8988T (cell line): ENCODE measurements at places on chromosomes 5 and 9.

DNA sequence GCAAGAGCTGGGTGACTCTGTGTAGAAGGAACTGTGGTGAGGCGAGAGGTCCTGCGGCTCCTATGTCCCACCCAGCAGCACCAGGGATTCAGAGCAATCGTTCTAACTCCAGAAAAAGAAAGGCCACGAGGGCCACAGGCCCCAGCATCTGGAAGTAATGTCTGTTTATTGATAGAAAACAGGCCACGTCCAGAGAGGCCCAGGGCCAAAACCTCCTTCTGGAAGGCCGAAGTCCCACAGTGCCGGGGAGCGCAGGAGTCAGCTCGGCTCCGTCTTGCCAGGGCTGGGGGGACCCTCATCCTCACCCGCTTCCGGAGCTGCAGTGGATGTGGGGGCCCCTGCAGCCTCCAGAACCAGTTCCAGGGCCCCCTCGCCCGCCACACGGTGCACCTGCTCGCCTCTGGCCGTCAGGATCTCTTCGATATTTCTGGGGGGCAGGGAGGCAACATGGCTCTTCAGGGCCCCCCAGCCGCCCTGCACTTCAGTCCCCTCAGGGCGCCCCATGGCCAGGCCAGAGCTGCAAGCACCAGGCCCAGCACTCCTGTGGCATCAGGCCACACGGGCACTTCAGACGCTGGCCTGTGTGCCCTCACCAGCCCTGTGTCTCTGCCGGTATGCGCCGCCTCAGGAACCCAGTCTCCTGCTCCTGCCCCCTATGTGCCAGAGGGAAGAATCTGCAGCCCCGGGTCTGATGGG lies 1.6 kb downstream of the DNLZ start:
- no peak for DNase-seq

DNA sequence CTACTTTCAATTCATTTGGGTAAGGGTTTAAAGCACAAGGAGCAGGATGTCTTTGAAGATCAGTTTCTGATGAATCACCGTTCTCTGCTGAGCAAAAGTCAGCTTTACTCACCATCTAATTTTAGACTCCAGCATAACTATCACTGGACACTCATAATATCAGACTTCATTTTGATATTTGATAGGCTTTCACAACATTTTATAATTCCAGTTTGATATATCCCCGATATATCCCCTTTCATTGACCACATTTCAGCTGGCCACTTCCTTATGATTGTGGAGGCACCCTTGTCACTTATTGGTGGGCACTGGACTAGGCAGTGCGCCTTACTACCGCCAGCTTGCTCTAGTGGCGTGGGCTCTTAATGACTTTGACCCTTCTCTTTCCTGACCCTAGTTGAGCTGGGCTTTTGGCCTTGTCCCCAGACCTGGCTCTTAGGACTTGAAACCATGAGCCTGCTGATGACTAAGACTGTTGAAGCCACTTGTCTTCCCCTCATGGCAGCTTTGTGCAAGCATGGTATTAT lies 46.8 kb downstream of the CYSTM1 start:
- DNase-seq = no peak

DNA sequence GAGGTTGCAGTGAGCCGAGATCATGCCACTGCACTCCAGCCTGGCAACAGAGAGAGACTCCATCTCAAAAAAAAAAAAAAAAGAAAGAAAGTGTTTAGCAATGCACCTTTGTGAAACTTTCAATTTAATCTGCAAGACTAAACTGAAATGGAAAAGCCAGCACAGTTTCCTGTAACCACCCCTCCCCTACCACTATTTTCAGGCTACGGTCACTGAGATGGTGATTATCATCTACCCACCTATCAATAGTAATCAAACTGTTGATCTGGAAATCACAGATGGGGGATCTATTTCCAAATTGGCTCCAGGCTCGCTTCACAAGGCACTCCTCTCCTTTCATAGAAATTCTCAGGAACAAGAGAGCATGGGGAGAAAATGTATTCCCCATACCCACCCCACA lies 30.6 kb upstream of the IL7R start:
- DNase-seq = no peak

DNA sequence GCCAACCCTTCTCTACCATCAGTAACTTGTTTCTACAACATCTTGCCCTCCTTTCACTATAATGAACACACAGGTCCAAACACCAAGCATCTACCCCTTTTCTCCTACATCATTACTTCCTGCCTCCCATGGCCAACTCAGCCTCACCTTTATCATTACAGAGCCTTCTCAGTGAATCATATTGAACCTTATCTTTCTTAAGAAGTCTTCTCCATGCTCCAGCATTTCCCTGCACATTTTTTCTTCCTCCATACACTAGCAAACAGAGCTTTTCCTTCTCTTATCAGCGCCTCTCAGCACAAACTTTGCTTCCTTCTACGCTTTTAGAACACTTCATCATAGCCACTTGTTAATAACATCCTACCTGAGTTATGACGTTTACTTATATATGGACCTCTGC lies 148.2 kb downstream of the ARL15 start:
- DNase-seq = no peak

- DNase-seq = no peak
Observed at GRCh38 chr9:121459513-121459912, 40.1 kb downstream of the GGTA1 start.

- DNase-seq = no peak
Observed at GRCh38 chr5:157167214-157167621, 1.2 kb upstream of the GARIN3 start.

- no peak for DNase-seq
Observed at GRCh38 chr5:107773479-107773878, 102.7 kb upstream of the EFNA5 start.

DNA sequence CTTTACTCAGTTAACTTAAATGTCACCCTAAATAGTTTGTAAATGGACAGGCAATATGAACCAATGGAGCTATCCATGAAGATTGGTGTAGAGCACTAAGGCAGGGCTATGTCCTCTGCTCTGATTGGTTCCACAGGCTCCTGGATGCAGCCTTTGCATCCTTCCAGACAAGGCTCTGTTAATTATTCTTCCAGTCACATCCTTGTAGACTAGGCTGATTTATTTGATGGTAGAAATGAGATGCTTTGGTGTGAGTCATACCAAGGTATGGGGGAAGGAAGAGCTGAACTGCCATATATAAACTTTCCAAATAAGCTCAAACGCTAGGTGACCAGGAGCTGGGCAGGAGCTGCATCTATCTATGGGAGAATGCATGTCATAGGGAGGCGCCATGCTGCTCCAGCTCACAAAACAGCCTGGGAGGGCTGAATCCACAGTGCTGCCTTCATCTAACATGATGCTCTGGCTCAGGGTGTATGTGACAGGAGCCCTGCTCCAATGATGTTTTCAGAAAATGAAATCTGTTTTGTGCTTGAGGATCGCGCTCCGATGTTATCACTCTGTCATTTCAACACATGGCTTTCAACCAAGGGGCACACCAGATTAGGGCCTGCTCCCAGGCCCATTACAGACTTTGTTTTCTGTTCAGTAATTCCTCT lies 818.0 kb upstream of the ZNF608 start:
- no peak for DNase-seq

GRCh38 chr5:112125903-112126302 lies 293.2 kb downstream of the EPB41L4A start:
- DNase-seq = no peak

- DNase-seq = no peak
Observed at GRCh38 chr5:161410640-161411039, 135.9 kb downstream of the GABRB2 start.

- DNase-seq = no peak
Observed at GRCh38 chr5:59553992-59554391, 339.5 kb downstream of the PDE4D start.

DNA sequence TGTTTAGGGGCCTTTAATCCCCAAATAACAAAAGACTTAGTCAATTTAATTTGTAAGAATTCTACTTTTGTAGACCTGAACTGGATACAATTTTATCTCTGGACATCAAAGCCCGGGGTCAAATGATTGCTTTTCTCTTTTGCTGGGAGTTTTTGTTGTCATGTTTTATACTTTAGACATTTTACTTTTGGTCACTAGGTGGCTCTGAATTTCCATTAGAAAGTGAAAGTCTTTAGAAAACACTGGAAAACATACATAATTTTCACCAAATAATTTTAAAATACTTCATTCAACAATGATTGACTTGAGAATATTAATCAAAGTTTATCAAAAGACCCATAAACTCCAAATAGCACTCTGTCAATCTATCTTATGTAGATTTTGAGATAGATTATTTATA lies 2.8 kb upstream of the PCA3 start:
- no peak for DNase-seq

GRCh38 chr5:168822248-168822744 lies 243.1 kb upstream of the PANK3 start:
- no peak for DNase-seq

DNA sequence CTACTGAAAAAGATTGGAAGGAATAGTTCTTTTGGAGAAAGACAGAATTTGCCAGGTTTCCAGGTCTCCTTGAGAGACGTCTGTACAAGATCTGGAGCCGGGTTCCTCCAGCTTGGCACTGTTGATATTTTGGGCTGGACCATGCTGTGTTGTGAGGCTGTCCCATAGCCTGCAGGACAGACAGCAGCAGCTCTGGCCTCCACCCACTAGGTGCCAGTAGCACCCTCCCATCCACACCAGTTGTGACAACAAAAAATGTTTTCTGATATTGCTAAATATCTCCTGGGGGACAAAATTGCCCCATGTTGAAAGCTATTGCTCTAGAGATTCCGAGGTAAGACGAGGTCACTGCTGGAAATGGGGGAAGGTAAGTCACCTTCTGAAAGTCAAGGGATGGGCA lies 287.7 kb upstream of the DAP start:
- DNase-seq = no peak

DNA sequence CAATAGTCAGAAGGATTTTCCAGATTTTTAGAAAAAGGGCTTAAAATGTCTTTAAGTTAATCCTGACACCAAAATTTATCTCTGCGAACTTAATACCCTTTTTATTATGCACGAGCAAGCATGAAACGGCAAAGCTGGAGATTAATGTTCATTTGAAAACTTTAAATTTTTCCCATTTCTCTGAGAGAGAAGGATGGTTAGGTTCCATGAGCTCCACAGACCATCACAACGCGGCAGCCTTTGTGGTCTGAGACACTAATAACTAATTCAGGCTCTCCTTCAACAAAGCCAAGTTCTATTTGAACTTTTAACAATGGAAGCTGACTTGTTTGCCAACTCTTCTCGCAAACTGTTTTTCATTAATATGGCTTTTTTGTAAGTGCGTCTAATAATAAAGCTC lies 94.7 kb downstream of the MYO10 start:
- no peak for DNase-seq

DNA sequence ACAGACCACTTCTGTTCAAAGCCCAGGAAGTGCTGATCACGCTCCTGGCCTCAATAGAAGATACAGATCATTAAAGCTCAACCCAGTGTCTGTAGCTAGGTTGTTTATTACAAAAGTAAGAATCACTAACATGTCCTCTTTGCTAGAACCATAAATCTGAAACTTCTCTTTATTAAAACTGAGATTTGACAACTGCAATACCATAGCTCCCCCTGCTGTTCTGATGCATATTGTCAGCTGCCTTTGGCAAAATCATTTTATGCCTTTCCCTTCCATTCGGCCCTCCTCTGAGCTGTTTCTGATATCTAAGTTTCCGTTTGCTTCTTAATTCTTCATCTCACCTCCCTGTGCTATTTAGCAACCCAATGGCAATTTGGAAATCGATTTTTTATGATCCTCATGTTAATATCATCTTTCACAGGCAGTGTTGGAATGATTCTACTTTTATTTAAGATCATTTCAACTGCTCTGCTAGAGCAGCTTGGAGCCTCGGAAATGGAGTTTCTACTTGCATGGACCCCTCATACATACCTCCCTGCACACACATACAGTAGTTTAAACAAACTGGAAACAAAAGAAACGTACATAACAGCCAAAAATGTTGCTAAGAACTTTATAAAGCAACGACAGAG lies 998.8 kb downstream of the MAT2B start:
- DNase-seq = no peak

GRCh38 chr5:158435161-158435616 lies 576.2 kb upstream of the CLINT1 start:
- DNase-seq = no peak

DNA sequence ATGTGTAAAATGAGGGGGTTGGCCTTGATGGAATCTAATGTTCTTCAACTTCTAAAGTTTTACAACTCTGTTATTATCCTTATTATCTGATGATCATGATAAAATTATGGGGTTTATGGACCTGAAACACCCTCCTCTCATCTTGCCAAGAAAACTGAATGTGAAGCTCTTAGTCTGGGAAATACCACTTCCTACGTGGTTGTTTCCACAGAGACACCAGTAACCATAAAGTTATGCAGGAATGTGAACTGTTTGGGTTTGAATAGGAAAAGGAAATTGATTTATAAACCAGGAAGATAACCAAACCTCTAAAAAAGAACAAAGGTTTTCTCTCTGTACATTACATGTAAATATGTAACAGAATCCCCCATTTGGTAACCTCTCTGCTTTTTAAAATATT lies 28.3 kb upstream of the RAI14 start:
- no peak for DNase-seq

DNA sequence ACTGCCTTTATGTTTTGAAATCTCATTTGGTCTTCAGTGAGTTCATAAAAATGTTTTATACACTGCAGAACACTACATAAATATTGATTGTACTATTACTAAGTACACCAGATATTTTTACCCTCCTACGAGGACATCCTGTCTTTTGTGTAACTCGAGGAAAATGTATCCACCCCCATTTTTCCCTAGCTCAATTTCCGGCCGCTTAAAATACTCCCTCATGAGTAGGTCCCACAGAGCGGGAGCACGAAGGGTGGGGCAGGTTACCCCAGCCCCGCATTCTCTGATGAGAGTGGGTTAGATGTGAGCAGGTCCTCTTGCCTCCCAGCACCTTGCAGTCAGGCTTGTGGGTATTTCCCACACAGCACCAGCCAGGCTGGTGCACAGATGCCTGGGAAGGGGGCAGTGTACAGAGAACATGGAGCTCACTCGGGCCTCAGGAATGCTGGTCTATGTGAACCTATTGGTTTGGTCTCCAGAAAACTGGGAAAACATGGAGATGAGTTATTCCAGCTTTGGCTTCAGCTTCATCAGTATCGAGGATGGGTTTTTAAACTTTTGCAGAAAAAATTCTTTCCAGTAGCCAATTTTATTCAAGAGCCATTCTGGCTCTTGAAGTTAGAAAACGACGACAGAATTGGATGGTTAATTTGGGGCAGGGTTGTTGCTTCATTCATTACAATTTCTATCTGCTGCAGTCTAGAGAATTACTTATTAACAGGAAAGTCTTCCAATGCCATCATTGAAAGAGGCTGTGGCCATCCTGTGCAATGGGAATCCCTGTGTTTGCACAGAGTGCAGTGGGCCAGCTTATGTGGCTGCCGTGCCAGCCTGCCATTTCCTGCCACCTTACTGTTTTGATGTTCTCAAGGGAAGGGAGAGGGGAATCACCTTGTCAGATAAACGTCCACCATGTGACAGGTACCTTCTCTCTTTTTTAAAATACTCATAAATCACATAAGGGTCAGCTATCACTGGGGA lies 73.2 kb downstream of the WDR41 start:
- no peak for DNase-seq

DNA sequence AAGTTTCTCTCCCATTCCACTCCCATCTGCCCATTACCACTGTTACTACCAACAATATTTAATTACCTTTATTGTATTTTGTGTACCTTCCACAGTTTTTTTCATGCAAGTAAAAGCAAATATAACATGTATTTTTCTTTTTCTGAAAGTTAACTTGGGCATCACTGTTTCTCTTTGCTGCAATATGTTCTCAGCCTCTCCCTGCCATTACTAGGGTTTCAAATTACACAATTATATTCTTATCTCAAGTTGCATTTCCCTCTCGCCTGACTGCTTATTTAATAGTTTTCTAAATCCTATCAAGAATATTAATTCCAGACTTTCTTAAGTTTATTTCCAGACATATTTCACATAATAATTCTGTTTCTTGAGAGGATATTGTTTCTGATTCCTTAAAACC lies 46.9 kb upstream of the GAS1 start:
- DNase-seq = no peak

- no peak for DNase-seq
Observed at GRCh38 chr9:69044240-69045219, 9.0 kb downstream of the FXN start.
